ENCODE measurements at places on chromosomes 11 and 22.

DNA sequence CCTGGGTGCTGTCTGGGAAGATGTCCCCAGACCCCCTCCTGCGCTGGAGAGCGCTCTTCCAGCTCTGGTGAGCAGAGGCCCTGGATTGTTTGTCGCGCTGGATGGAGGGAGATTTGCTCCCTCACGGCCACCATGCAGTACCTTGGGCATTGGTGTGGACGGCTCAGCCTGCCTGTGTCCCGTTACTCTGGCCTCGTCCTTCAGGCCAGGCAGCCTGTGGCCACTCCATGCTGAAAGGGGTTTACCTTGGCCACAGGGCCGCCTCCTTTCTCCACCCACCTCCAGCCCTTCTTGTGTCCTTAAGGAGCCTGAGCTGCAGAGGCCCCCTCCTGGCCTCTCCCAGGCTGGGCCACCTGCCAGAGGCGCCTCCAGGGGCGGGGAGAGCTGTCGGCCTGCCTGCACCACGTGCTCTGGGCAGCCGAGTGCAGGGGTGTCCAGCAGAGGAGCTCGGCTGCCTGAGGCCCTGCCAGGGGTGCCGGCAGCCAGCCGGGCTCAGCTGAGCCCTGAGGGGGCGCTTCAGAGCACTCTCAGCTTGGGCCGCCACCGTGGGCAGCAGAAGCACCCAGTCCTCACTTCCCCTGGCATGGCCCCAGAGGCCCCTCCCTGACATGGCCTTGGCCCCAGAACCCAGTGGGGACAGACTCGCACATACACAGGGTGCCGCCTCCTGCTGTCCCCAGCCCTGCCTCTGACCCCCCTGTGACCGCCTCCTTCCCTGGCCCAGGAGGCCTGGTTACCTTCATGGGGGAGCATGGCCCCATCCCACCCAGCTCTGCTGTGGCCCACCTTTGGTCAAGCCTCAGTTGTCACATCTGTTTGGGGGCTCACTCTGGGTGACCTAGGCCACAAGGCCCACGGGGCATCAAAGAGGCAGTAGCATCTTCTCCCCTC, 3.4 kb downstream of the CCND1 start:
- DNase-seq = no peak

GRCh38 chr11:84681456-84681855, 945.7 kb downstream of the DLG2 start:
- DNase-seq = no peak

DNA sequence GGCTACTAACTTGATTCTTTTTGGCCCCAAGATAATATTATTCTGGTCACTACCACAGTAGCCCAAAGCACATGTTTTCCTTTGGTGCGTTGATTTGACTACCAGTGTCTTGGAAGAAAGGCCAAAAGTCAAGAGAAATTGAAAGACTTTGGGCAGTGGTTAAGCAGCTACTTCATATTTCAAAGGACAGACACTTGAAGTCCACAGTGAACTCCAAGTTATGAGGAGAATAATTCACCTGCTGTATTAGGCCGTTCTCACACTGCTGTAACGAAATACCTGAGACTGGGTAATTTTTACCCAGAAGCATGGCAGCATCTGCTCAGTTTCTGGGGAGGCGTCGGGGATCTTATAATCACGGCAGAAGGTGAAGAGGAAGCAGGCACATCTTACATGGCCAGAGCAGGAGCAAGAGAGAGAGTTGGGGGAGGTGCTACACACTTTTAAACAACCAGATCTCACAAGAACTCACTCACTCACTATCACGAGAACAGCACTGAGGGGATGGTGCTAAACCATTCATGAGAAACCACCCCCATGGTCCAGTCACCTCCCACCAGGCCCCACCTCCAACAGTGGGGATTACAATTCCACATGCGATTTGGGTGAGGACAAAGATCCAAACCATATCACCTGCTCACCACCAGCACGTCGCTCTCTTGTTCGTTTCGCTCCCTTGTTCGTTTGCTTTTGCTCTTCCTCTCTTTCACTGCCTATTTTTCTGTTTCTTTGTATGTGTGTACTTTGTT, 40.2 kb upstream of the PICALM start:
- no peak for DNase-seq

GRCh38 chr11:67315325-67315909, 12.1 kb downstream of the SSH3 start:
- DNase-seq = no peak

- no peak for DNase-seq
Measured at GRCh38 chr11:22640862-22641261, 15.2 kb upstream of the FANCF start.

GRCh38 chr22:35617137-35617755, at the start of gene MB:
Gene MB (minus strand): TSS chr22:35617329. CDS start chr22:35617257, 72 bp downstream.
- no peak for DNase-seq

DNA sequence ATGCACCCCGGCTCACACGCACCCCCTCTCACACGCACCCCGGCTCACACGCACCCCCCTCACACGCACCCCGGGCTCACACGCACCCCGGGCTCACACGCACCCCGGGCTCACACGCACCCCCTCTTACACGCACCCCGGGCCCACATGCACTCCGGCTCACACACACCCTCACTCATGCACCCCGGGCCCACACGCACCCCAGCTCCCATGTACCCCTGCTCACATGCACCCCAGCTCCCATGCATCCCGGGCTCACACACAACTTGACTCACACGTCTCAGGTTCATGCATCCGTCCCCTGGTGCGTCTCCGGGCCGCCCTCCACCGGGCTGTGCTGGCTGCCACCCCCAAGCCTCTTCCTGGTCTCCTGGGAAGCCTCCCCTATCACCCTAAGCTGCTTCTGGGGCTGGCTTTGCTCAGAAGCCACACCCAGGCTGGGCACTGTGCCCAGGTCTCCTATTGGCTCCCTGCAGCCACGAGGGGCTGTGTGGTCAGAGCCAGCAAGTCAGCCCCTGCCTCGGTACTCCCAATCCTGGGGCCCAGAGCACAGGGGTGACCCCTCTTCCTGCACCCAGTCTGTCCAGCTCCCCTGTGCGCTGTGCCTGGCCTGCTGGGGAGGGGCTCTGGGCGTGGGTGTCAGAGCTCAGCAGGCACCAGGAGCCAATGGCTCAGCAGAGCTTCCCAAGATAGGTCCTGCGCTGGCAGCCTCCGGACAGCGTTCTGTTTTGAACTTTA, 16.9 kb downstream of the TSPAN4 start:
- peak; percentile 76 for DNase-seq

GRCh38 chr11:57116654-57117053, 65.1 kb upstream of the LRRC55 start:
- DNase-seq = peak; percentile 66

DNA sequence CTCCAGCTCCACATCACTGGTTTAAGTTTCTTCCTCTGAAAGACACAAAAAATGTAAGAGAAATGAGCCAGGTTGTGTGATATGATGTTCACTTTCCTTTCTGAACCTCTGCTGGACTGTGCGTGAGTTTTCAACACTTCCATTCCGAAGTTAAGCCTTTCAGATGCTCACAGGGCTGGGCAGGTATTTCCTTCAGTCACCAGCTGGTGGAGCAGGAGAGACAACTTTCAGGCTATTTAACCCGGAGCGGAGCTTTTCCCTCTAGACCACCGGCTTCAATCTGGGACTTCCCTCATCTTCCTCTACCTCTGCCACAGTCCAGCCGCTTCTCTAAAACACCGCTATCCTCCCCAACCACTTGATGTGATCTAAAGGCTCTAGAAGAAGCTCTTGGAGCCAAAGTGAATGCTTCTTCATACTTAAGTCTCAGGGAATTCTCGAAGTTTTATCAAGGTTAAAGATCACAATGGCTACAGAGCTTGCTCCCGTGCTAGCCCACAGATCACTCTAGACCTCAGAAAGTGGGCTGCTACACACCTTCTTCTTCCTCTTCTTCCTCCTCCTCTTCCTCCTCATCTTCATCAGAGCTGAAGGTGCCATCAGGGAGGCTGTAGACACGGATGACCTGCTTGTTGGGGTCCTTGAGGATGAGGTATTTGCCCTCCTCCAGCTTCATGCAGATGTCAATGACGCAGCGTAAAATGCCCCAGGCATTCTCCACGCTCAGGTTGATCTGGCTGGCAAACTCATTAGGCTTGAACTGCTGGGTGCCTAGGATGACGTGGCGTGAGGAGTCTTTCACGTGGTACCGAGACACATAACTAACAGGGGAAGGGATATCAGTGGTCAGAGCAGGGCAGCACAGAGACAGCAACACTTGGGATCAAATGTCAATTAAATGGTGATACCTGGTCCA, 4.4 kb upstream of the FOXRED2 start:
- peak; percentile 67 for DNase-seq

- peak; percentile 87 for DNase-seq
Measured at GRCh38 chr11:67640021-67640757, 626 bp upstream of the TBX10 start.

DNA sequence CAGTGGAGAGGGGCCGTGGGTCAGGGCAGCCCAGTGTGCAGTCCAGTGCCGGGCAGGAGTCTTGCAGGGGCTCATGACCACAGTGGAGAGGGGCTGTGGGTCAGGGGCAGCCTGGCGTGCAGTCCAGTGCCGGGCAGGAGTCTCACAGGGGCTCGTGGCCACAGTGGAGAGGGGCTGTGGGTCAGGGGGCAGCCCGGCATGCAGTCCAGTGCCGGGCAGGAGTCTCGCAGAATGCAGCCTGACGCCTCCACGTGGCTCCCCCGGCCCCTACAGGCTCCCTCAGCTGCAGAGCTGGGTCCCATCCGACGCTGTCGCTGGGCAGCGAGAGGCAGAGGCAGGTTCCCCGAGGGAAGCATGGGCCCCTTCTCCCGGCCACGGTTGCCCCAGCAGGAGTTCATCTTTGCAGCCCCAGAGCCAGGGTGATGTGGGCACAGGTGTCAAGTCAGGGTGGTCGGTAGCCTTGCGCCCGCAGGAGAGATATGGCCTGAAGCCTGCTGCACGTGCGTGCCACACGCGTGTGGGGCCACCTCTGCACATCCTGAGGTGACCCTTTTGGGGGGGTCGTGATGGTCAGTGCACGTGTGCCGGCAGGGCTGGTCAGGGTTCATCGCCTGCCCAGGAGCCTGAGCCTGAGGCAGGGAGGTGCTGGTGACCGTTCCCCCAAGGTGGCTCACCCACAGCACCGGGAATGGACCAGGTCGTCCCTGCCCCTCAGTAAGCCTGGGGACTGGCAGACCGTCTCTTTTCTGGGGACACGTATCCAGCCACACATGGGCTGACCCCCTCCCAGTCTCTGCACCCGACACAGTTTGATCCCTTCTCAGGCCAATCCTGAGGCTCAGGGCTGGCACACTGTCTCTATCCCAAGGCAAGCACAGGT, 2.9 kb downstream of the IFITM5 start:
- DNase-seq = no peak

DNA sequence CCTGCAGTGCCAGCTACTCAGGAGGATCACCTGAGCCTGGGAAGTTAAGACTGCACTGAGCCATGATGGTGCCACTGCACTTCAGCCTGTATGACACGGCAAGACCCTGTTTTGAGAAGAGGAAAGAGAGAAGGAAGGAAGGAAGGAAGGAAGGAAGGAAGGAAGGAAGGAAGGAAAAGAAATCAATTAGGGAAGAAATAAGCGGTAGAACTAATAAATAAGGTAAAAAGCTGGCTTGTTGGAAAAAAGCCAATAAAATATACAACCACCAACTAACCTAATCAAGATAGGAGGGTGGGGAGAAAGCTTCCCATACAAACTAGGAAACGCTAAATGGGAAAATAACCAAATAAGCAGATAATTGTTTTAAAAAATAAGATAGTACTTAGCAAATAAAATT, 12.3 kb downstream of the A4GALT start:
- no peak for DNase-seq

DNA sequence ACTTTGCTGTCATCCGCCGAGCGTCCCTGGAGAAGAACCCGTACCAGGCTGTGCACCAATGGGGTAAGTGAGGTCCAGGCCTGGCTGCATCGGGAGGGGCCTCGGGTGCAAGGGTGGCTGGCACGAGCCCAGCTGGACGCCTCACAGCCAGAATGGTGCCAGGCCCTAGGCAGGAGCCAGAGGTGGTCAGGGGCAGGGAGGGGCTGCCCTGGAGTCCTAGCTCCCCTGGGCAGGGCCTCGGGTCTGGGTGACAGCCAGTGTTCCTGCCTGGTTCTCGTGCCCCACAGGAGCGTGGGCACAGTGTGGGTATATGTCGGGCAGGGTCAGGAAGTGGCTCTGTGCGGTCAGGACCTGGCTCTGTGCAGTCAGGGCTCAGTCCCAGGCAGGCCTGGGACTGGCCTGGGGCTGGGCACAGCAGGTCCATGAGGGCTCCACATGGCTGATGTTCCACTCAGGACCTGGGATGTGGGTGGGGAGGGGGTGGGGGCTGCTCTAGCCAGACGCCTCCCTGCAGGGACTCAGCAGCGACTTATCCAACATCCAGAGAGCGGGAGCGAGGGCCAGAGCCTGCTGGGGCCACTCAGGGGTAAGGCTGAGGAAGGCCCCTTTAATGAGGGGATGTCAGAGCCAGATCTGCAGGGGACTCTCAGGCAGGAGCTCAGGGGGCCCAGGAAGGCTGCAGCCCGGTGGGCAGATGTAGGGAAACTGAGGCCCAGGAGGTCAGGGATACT, 1.2 kb downstream of the TSPAN32 start:
- DNase-seq = no peak

All from iPS-NIHi11 (cell line).